ENCODE measurements at places on chromosomes 1 and 21. TPM values are rescaled to one million over a fixed set of nuclear protein-coding genes. Genes with fewer than 3 reads are reported as not detected.

The CA6 gene
- total RNA-seq: not detected

The USF1 gene
- 33.9 TPM for total RNA-seq

The DIRAS3 gene
- 2.9 TPM for total RNA-seq

The SYNC gene
- 30.3 TPM for total RNA-seq

The OMA1 gene
- total RNA-seq: 49.6 TPM

The CHRM3 gene
- total RNA-seq: 6.0 TPM

The AMPD1 gene
- not detected for total RNA-seq

The SUMO3 gene
- 49.4 TPM for total RNA-seq

The ATP13A2 gene
- total RNA-seq: 33.9 TPM

The PATJ gene
- 25.3 TPM for total RNA-seq

The VWA1 gene
- 58.7 TPM for total RNA-seq

The DCST1 gene
- not detected for total RNA-seq

The RXFP4 gene
- total RNA-seq: 6.3 TPM

The EVA1C gene
- 7.5 TPM for total RNA-seq

GRCh38 chr21:42411891-42412635, 8.4 kb downstream of the UBASH3A start:
- no peak for DNase-seq

DNA sequence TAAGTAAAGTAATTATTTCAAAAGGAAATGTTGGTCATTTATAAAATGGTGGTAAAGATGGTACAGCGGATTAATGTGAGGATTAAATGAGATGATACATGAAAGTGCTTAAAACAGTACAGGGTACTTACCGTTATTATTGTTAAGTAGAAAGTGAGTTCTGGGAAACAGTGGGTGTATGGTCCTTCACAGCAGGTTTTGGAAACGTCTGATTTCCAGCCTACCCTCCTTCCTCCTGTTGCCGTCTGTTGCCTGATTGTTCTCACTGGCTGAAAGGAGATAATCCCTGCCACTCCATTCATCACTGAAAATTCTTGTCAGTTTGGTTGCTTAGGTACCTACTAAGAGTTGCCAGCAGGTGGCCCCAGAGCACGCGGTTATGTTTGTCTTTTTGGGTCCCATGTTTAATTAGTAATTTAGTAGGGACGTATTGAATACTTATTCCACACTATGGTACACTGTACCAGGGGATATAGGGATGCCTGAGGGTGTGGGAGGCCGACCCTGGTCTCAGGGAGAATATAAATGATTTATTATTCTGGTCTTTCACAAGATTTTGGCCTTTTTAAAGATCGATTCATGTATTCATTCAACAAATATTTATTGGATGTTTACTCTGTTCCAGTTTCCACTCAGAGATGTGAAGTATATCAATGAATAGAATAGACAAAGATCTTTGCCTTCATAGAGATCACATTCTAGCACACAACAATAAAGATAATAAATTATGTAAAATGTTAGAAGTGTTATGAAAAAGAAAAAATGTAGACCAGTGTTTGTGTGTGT, 30.8 kb upstream of the RPTN start:
- DNase-seq: peak; percentile 53

DNA sequence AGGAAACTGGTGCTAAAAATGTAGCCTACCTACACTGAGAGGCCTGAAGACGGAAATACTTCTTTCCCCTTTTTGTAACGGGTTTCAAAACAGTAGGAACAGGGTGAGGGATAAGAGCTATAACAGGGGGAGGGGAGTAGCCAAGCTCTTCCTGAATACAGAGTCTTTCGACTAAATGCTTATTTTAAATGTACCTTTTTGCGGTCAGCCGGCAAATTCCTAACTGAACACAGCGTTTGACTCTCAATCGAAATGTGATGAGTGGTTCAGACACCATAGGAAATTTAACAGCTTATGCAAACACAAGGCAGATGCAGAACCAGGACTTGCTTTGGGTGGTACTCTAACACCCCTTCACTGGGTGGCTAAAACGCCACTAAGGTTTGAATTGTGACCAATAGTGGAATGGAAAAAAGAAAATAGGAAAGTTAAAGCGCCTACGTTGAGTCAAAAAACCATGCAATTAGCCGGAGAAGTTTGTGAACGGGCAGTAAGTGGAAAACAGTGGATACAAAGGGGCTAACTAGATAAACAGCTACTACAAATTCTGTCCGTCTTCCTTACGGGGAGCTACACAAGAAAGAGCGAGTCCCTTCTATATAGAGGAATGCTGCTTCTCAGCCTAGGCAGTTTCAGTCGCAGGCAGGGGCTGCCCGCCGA, 1.7 kb downstream of the EGLN1 start:
- DNase-seq: peak; percentile 45

GRCh38 chr1:151898519-151898991, 10.8 kb downstream of the THEM4 start:
- no peak for DNase-seq

GRCh38 chr1:37764414-37764825, 500 bp downstream of the EPHA10 start:
- peak; percentile 48 for DNase-seq

GRCh38 chr1:14571810-14572767, 26.4 kb upstream of the KAZN start:
- DNase-seq: no peak

DNA sequence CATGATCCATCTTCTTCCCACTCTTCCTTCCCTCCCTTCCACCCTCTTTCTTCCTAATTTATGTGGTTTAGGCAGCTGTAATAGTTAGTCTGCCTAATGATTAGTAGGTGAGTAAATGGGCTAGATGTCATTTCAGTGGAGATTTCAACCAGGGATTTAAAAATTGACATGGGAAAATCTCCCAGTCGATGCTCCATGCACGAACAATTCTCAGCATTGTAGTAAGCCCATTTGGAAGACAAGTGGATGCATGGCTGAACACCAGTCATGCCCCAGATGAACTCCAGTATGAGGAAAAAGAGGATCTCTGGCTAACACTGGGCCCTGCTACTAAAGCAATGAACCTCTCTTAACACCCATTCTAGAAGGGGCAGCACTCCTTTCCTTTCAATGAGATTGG, 25.3 kb downstream of the CHI3L2 start:
- no peak for DNase-seq

- no peak for DNase-seq
These were observed 95.6 kb upstream of the TSPAN2 start for GRCh38 chr1:115184951-115185331.

- DNase-seq: no peak
These were observed 81.8 kb upstream of the C21orf91 start for GRCh38 chr21:17900990-17901385.

GRCh38 chr1:1958071-1958541, 39.0 kb upstream of the TMEM52 start:
- DNase-seq: no peak

- DNase-seq: peak; percentile 32
These were observed 26.4 kb upstream of the ROR1 start for GRCh38 chr1:63747445-63747844.

DNA sequence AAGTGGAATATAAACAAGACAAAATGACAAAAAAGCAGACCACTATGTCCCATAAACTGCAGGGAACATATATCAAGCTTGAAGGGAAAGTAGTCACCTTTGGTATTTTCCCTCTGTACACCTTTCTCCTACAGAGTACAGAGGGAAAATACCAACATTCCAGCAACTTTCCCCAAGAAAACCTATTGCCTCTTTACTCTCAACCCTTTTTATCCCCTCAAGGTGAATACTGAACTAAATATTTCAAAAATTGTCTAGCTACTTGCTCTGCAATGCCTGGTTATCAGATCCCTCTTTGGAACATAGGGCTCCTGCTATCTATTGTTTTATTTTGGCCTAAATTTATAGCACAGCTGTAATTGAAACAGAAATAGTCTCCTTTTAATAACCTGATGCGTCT, 15.8 kb downstream of the CTXND2 start:
- no peak for DNase-seq

DNA sequence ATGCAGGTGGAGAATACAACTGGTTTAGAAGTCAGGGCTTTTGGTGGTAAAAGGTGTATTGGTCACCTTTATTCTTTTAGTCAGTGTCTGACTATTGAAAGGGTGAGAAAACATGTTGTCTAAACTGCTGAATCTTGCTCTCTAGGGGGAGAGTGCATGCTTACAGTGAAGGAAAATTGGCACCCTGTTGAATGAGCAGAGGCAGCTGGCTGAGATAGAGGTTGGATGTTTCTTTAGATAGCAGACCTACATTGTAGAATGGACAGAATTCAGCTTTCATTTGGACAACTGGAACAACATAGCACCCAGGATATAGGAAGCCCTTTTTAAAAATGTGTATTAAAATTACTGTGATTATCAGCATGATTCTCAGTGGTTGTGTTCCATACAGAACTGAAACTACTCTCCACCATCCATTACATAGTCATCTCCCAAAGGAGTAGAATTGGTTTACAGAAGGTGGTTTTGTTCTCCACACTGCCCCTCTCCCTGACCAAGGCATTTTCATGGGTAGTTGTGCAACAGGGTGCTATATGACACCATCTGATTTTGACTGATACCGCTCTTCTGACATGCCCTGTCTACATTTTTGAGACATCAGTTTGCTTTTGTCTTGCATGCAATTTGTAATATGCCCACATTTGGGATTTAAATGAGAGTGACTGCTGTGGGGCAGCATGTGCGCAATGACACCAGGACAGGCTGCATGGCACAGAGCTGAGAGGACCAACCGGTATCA, 16.2 kb downstream of the RHOU start:
- DNase-seq: no peak

DNA sequence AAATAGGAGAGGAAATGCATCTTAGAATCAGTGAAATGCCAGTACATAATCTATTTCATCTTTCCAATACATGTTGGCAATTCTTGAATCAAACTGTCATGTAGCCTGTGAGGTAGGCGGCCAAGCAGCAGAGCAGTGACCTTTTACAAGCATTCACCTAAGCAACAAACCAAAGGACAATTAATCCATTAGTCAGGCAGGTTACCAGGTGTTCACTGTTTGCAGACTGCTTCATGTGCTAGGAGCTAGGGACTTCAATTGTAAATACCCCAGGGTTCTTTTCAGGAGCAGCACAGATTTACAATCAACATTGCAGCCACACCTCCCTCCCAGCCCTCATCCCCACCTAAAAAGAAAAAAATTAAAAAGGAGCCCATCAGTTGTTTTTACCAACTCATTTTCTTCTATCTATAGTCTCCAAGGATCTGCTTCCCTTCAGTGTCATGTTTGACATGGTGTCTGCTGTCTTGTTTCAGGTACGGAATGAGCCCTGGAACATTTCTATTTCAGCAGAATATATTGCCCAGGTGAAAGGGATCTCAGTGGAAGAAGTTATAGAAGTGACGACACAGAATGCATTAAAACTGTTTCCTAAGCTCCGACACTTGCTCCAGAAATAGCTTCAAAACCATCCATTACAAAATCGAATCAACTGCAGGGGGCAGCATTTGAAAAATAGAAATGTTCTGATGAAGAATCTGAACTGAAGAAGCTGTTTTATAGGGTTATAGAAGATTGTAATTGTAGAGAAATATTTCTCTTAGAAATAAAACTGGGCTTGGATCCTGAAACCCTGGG, 23.0 kb downstream of the TATDN3 start:
- peak; percentile 79 for DNase-seq

DNA sequence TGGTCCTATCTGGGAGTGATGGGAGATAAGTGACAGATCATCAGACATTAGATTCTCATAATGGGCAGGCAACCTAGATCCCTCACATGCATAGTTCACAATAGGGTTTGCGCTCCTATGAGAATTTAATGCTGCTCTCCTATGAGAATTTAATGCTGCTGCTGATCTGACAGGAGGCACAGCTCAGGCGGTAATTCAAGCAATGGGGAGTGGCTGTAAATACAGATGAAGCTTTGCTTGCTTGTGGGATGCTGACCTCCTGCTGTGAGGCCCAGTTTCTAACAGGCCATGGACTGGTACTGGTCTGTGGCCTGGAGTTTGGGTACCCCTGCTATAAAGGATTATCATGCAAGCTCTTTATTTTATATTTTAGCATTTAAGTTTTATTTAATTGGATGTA, 72.0 kb downstream of the ZMYM4 start:
- DNase-seq: no peak

DNA sequence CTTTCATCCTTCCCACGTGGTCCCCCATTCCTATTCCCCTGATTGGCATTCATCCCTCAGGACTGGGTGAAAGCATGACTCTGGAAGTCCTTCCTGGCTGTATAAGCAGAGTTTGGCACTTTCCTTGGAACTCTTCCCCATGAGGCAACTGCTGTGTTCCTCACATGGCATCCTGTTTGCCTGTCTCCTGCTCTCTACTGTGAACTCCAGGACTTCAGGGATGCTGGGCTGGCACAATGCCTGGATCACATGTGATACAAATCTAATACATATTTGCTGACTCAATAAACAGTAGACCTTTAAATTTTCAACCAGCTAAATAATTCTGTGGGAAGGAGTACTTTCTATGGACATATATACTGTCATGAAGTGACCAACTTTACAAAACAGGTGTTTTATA, 46.8 kb upstream of the EDEM3 start:
- no peak for DNase-seq

DNA sequence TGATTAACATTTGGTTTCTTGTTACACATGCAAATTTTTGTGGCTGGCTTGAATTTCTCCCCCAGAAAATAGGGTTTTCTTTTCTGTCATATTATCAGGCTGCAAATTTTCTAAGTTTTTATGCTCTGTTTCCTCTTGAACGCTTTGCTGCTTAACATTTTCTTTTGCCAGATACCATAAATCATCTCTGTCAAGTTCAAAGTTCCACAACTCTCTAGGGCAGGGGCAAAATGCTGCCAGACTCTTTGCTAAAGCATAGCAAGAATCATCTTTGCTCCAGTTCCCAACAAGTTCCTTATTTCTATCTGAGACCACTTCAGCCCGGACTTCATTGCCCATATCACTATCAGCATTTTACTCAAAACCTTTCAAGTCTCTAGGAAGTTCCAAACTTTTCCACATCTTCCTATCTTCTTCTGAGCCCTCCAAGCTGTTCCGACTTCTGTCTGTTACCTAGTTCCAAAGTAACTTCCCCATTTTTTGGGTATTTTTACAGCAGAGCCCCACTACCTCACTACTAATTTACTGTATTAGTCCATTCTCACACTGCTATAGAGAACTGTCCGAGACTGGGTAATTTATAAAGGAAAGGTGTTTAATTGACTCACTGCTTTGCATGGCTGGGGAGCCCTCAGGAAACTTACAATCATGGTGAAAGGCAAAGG, 486.9 kb upstream of the NCAM2 start:
- DNase-seq: peak; percentile 10

- no peak for DNase-seq
These were observed 14.1 kb downstream of the PKN2 start for GRCh38 chr1:88698140-88698539.

All from umbilical cord (tissue), 2 donors.